ENCODE measurements at places on chromosomes 7 and 10.

- no peak for DNase-seq
Observed at GRCh38 chr7:105391429-105391828, 2.7 kb upstream of the SRPK2 start.

- DNase-seq, result no peak
Observed at GRCh38 chr7:142516038-142516501, 233.2 kb upstream of the PRSS1 start.

DNA sequence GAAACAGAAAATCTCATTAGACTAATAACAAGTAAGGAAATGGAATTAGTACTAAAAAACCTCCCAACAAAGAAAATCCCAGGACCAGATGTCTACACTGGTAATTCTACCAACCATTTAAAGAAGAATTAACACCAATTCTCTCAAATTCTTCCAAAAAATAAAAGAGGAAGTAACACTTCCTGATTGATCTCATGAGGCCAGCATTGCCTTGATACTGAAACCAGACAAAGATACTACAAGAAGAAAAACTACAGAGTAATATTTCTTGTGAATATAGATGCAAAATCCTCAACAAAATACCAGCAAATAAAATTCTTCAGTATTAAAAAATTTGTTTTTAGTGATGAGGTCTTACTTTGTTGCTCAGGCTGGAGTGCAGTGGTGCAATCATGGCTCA is 21.3 kb downstream of the GCK start:
- no peak for DNase-seq

- DNase-seq, result no peak
Observed at GRCh38 chr10:115093776-115094408, 727 bp downstream of the ATRNL1 start.

DNA sequence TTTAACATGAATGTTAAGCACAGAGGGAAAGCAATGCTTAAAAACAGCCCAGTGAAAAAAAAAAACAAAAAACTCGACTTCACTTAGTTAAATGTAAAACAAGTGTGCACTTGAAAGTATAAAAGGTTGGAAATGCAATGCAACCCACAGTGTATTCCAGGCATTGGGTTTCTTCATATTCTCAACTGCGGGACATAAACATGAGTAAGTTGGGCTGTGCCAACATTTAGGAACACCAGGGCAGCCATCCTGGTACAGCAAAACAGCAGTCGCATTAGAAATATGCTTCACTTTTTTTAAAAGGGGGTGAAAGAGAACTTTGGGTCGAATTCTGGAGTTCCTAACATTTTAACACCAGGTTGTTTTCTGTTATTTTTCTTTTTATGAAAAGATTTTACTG is 937 bp downstream of the STEAP1 start:
- DNase-seq, result no peak

DNA sequence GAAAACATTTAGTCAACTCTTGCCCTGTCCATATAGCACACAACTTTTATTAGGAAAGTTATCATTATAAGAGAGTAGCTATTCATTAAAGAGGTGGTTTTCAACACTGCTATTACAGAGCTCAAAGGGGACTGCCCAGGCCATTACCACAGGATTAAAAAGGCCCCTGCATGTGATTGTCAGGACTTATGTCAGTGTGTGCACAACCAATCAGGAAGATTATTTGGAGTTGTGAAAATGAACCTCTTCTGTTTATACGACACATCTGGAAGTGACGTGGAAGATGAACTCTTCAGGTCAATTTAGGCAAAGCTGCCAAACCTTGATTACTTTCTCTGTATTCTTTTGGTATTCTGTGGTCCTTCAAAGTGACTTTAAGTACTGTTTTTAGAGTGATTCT is 14.7 kb downstream of the CCNY start:
- DNase-seq, result no peak

GRCh38 chr10:26911811-26912461 is 51.2 kb upstream of the ABI1 start:
- DNase-seq, result no peak

DNA sequence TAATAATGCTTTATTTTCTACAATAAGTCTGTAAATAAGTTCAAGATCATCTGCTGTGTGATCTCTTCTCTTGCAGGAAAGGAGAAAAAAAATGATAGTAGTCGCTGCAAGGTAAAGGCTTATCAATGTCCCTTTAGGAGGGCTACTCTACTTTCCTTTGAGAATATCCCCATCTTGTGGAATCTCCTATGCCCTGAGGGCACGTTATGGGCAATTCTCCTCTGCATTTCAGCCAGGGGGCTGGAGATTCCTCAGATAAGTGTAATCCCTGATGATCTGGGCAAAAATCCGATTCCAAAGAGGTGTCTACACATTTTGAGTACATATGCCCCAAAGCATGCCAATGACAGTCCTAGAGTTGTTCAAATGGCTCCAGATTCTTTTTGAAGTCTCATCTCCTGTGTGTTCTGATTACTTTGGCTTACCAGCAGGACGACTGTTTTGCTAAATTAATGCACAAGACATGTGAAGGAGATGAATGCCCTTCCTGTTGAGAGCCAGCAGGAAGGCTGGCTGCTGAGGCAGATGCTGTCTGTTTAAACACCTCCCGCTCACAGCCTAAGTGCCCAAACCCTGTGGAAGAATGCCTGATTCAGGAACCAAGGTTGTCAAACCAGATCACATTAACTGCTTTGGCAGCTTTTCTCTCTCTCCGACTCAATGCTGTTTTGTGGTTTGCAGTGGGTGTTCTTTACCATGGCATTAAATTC is 171.2 kb upstream of the COL1A2 start:
- DNase-seq, result no peak

DNA sequence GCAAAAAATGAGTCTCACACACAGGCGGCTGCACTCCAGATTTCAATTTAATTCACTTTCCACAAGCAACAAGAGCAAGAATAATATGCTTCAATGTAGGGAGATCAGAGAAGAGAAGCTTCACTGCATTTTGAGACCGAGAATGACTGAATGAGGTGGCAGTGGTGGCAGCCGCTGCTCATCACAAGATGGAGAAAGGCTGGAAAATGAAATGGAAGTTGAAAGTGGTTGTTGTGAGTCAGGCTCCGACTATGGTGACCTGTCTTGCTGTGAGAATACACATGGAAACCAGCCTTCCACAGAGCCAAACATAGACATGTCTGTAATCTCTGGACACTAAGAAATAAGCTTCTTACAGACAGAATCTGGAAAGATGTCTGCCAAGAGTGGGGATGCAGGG is 499.6 kb upstream of the LRRN3 start:
- DNase-seq, result no peak

DNA sequence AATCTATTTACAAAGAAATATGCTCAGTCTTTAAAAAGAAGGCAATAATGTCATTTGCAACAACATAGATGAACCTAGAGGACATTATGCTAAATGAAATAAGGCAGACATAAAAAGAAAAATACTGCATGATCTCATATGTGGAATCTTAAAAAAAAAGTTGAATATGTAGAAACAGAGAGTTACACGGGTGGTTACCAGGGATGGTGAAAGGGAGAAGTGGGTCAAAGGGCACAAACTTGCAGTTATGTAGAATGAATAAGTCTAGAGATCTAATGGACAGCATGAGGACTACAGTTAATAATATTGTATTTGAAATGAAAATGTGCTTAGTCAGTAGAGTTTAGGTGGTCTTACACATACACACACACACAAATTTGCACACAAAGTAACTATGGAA is 88.2 kb upstream of the CCDC71L start:
- DNase-seq, result no peak

DNA sequence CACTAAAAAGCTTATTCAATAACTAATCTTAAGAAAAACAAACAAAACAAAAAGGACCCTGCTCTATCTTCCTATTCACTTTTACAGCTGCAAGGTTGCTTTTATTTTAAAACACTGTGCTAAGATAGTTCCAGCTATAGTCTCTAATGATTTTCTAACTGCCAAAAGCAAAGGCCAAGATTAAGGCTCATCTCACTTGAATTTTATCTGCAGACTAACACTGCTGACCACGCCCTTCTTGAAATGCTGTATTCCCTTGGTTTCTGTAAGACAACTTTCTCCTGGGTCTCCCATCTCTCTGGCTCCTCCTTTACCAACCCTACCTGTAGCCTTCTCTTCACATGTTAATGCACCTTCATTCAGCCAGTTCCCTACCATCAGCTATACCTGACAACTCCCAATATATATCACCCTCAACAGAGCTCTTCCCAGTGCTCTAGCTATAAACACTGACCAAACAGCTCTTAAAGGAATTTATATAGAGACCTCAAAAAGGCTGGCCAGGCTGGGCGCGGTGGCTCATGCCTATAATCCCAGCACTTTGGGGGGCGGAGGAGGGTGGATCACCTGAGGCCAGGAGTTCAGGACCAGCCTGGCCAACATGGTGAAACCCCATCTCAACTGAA is 11.7 kb downstream of the SRPK2 start:
- no peak for DNase-seq

- no peak for DNase-seq
Observed at GRCh38 chr10:125375210-125375609, 214.8 kb upstream of the CTBP2 start.

DNA sequence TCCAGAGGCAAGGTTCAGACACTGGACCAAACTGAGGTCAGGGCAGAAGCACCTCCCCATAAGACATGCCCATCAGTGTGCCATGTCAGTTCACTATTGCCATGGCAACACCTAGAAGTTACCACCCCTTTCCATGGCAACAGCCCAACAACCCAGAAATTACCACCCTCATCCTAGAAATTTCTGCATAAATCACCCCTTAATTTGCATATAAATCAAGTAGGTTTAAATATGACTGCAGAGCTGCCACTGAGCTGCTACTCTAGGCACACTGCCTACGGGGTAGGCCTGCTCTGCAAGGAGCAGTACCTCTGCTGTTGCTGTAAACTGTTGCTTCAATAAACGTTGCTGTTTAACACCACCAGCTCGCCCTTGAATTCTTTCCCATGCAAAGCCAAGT is 12.7 kb downstream of the STEAP2 start:
- no peak for DNase-seq

DNA sequence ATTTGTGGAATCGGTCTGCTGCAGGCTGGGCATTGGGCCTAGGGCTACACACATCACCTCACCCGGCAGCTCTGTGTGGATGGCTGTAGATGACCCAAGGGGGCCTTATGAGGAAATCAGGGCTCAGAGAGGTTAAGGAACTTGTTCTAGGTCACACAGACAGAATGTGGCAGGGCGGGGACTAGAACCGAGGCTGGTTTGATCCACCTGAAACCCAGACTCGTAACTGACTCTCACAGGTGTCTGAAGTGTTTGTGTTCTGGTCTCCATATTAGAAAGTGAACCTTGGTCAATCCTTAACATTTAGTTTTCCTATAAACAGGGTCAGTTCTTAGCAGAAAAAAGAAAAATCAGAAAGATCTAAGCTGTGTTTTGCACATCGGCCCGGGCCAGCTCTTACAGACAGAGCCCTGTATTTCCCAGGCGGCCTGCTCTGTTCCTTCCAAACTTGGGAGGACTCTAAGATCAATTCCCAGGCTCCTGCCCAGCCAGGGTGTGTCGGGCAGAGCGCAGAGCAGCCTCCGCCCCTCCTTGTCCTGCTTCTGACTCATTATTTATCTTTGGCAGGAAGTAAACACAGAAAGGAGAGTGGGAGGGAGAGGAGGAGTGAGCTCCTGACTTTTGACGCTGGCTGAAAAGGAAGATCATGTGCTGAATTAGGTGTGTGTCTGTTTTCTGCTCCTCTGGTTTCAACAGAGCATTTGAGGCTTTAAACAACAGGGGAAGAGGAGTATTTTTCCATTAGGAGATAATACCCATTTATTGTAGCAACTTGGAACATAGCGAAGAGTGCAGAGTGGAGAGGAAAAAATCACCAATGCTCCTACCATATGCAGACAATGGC is 74.1 kb downstream of the TACC2 start:
- no peak for DNase-seq

DNA sequence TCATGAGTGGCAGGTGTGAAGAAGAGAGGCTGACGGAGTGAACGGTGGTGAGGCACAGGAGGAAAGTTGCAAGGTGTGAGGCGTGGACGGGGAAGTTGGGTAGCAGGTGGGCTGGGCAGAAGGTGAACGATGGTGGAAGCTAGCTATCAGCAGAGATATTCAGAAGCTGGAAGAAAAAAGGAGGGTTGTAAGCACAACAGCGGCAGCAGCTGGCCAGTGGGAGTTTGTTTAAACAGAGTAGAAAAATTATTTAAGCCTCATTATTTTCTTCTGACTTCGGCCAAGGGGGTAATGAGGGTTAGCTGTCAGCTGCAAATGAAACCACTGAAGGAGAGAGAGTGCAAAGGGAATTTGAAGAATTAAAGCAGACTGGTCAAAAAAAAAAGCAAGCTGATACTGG is 62.1 kb upstream of the PRKAR2B start:
- no peak for DNase-seq

DNA sequence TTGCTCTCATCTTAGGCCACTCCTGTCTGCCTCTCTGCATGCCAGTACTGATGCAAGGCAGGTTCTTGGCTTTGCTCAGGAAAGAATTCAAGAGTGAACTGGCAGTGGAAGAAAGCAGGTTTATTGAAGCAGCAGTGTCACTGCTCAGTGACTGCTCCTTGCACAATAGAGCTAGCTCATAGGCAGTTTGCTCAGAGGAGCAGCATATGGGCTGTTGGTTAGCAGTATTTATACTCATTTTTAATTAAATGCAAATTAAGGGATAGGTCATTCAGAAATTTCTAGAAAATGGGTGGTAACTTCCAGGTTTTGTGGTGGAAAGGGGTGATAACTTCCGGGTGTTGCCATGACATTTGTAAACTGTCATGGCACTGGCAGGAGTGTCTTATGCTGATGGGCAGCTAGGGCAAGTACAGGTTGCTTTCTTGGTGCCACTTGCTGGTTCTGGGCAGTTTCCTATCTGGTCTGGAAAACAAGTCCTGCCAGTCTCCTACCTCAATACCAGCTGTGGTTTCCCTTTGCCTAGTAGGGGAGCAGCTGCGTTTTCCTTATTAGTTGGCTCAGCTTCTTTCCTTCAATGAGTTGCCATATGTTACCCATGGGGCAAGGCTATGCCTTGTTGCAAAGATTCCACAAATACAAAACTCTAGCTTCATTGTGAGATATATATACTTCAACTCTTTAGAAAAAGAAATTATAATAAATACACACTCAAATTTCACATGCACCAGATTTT is 64.8 kb upstream of the CALD1 start:
- no peak for DNase-seq

DNA sequence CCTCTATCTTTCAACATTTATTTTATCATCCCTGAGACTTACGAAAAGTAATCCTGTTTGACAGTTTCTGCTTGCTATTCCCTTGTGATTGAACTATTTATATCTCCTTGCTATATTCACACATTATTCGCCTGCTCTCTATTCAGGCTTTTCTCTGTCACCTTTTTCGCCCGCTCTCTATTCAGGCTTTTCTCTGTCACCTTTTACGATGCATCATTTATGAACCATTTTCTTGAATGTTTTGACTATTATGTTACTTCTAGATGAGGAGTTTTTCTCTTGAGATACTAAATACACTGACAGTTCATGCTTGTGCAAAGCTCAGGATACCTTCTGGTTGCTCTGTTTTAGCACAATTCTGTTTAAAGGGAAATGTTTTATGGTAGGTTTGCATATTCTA is 143.3 kb upstream of the VSTM2A start:
- DNase-seq, result no peak

- no peak for DNase-seq
Observed at GRCh38 chr10:29248158-29248557, 40.7 kb upstream of the LYZL1 start.

Measured in cortex of kidney (tissue), 1 donor.